SK-N-MC (cell line): ENCODE measurements at places on chromosomes 12 and 14.

DNA sequence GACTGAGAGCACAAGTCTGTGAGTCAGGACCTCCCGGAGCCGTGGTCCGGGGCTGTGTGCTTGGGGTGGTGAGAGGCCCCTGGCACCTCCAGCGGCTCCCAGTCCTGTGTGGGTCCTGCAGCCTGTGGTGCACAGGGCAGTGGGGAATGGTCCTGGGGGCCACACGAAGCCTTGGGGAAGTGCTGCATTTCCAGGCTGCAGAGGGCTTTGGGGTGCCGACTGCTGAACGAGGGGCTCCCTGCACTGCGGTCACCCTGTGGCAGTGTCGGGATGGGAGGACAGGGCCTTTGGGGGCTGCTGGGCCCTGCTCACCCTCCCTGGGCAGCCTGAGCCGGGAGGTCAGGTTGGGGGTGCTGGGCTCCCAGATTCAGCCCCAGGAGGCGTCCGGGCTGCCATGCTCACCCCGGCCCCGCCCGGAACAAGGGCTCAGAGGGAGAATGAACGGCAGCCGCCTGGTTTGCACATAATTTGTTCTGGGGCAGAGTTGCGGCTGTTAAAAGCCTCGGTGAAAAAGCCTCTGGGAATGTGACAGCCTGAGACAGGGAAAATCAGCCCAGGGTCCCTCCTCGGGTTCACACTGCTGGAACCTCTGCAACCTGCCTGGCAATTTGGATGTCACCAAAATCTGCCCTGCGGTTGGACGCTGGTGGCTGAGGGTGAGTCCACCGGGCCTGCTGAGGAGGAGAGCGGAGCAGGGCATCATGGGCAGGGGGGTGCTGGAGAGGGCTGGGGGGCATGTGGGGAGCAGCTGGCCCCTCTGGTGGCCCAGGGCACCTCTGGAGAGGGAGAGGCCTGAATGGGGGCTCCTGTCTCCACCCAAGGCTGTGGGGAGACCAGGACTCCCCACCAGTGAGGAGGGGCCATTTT, 109.2 kb downstream of the KIF26A start:
- DNase-seq, result no peak

GRCh38 chr12:50918584-50919316, 33.6 kb upstream of the HIGD1C start:
- DNase-seq, result no peak

- no peak for DNase-seq
Measured at GRCh38 chr12:30191696-30192455, 408.1 kb upstream of the TMTC1 start.

DNA sequence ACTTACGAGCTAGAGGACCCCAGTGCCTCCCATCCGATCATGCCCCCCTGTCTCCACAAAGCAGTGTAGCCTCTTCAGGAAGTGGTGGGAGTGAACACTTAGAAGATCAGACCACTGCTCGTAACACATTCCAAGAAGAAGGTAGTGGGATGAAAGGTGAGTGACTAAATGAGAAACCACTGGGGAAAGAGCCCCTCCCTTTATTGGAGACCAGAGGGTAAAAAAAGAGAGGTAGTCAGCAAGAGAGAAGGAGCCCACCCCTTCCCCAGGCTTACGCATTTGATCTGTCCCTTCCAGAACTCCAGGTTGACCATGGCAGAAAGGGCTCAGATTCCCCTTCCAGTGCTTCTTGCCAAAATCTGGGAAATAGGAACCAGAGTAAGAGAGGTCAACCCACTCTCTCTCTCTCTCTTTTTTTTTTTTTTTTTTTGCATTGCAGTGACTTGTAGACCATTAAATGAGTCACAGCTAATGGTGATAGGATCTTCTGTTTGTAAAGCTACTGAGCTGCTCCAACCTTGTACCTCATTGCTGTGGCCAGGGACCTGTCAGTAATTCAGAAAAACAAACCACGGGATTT, 165.4 kb downstream of the GCH1 start:
- DNase-seq, result no peak

DNA sequence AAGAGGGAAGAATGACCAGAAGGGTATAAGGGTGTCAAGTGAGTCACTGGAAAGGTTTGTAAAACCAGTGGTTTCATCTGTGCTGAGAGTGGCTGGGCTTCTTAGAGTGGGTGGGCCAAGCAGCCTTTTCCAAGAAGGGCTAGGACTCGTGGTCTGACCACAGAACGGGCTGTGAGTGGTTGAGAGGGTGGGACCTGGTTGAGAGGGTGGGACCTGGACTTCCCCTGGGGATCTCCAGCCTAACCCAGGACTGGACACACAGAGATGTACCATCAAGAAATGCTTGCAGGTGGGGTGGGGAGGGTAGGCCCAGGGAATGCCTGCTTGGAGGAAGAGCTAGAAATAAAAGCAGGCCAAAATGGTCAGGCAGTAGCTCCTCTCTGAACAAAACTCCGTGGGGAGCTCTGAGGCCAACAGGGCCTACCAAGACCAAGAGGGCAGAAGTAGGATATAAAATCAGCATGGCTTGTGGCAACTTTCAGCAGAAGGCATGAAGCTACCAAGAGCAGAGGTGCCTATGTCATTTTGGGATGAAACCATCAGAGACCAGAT, 140.5 kb downstream of the FOXN3 start:
- no peak for DNase-seq

DNA sequence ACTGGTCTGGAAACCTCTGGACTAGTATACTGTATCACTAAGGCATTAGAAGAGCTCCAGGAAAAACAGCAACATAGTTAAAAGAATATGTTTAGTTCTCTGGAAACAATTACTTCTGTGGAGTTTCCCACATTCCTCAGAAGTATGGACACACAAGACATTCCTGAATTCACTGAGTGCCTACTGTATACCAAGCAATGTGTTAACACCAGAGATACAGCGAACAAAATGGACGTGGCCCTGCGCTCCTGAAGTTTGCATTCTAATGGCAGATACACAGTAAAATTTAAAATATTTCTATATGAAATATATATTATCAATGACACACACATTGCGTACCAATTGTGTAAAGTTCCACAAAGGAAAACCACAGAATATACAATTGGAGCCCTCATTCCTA, 1.1 kb downstream of the ANGEL1 start:
- no peak for DNase-seq

DNA sequence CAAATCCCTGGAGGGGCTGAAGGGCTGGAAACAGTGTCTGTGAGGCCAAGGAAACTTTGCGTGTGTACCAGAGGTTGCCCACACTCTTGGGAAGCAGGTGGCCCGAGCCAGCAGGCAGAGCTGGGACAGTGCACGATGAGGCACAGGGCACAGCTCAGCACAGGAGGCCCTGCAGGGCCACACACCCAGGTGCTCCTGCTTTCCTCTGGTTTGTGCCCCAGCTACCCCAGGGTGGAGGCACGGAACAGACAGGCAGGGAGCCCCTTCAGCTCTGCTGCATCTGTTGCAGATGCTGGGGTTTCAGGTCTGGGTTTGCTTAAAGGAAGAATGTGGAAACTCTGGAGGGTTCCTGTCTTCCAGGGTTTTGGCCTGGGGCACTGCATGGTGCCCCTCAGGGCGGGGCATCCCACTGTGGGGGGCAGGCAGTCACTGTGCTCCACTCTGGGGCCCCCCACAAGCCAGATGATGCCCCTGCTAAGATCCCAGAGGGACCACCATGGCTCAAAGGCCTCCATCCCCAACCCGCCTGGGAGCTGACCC, 8.6 kb downstream of the TMEM179 start:
- DNase-seq, result no peak

GRCh38 chr14:101200650-101201516, 297.4 kb upstream of the RTL1 start:
- no peak for DNase-seq

DNA sequence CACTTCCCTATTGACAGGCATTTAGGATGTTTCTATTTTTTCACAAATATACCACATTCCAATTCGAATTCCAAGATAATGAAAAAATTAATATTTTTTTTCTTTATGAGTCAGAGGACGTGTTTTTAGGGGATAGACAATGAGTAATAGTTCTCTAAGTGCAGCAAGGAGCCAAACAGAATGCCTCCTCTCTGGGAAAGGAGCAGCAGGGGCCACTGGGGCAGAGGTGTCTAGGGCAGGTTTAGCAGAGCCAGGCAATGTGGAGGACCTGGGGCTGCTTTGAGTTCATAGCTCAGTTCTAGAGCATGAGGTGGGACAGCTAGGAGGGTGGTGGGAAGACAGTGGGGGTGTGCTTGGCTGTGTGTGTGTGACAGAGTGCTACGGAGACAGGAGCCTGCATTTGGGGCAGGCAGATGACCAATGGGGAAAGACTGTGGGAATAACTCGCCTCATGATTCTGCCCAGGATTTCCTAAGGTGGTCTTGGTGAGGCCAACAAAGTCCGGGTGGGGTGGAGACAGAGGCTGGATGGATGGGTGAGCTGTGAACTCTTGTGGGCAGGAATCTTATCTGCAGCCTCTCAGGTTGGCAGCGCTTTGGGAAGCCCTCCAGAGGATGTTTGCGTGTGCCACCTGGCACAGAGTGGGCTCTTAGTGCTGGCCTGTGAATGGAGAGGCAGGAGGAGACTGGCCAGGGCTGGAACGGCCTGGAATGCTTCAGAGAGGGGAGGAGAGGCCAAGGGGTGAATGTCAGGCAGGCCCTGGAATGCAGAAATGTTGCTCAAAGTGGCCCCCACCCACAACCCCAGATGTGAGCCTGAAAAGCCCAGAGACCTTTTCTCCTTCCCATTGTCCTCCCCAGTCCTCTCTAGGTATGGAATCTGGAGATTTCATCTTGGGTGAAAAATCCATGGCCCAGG, 2.4 kb upstream of the KRT7 start:
- no peak for DNase-seq

DNA sequence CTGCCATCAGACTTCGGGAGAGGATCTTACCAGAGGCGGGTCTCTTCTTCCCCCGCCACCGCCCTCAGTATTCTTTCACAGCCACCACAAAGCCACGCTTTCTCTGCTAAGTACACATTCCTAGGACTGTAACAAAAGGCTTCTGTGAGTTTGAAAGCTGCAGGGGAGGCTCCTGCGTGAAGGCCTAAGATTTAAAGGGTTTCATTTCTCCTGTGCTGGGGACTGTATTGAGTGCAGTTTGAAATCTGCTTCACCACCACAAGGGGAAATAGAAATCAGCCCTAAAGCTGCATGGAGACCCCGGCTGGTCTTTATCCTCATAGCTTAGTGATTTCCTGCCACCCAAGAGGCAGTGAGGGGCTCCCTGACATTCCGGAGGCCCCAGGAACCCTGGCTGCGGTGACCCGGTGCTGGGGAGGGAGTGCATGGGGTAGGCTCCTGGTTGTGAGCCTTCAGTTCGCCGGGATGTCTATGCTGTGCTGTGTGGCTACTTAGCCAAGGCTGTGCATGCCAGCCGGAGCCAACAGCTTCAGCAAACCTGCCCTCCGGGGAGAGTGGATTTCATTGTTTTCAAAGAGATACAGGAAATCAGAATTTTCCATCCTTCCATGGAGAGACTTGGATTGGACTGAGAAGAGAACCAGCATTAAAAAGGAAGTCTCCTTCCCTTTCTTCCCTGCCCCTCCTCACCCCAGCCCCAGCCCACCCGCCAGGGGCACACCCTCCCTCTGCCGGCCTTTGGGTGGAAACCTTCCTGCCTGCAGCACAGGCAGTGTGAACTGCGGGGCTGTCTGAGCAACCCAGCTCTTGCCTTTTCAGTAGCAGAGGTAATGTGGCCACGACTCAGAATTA, 163.3 kb downstream of the ETV6 start:
- DNase-seq, result no peak

- DNase-seq, result no peak
Measured at GRCh38 chr12:98274430-98275130, 240.8 kb upstream of the TMPO start.

- no peak for DNase-seq
Measured at GRCh38 chr12:53960187-53961024, 5.7 kb downstream of the HOXC12 start.

GRCh38 chr12:121090586-121091514, 41.8 kb upstream of the P2RX7 start:
- no peak for DNase-seq

DNA sequence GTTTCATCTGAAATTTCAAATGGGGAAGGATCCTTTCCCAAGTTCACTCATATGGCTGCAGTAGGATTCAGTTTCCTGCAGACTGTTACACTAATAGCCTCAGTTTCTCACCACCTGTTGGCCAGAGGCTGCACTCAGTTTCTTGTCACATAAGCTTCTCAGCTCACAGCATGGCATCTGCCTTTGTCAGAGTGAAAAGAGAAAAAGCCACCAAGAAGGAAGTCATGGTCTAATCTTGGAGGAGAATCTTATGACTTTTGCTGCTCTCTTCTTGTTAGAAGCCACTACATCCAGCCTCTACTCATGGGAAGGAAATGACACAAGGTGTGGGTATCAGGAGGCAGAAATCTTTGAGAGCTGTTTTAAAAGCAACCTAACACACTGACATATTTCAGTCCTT, 39.4 kb upstream of the BTG1 start:
- DNase-seq, result no peak

DNA sequence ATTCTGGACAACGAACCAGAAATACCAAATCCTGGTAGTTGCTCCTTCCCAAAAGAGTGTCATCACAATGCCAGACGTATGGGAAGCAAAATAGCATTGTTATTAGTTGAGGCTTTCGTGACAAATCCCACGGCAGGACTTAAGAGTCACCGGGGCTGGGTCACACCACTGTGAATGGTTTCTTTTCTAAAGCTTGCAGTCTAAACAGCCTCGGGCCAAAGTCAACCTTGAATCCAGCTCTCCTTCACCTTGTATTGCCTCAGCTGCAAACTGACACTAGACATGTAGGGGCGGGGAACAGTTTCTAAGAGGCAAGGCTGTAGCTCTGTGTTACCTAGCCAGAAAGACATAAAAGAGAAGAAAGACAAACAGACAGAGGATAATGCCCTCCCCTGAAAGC, 734.8 kb downstream of the MED13L start:
- DNase-seq, result no peak

DNA sequence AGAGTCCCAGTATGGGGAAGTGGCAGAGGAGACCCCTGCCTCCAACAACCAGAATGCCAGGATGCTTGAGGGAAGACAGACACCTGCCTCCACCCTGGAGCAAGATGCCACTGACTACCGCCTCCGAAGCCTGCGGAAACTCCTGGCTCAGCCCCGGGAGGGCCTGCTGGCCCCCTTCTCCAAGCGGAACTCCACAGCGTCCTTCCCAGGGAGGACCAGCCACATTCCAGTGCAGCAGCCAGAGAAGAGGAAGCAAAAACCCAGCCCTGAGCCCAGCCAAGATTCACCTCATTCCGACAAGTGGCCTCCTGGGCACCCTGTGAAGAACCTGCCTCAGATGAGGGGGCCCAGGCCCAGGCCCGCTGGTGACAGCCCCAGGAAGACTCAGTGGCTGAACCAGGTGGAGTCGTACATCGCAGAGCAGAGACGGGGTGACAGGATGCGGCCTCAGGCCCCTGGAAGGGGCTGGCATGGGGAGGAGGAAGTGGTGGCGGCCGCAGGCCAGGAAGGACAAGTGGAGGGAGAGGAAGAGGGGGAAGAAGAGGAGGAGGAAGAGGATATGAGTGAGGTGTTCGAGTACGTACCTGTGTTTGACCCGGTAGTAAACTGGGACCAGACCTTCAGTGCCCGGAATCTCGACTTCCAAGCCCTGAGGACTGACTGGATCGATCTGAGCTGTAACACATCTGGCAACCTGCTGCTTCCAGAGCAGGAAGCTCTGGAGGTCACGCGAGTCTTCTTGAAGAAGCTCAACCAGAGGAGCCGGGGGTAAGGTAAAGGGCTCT, 93.7 kb downstream of the B4GALNT3 start:
- DNase-seq, result no peak
